ENCODE measurements at places on chromosomes 7 and 10.

GRCh38 chr10:73110345-73110849 lies at the start of gene NUDT13:
NUDT13 (plus strand) TSS chr10:73110455; CDS start chr10:73114366, 3,911 bp downstream.
- no peak for DNase-seq

GRCh38 chr7:66099551-66100407 lies 14.9 kb upstream of the CRCP start:
- DNase-seq, result no peak

- no peak for DNase-seq
Observed at GRCh38 chr10:119135513-119135881, 30.0 kb downstream of the SFXN4 start.

GRCh38 chr7:24245362-24245761 lies 38.6 kb upstream of the NPY start:
- no peak for DNase-seq

- no peak for DNase-seq
Observed at GRCh38 chr10:79092292-79092896, 23.6 kb downstream of the ZMIZ1 start.

GRCh38 chr7:137001041-137001440 lies 132.6 kb downstream of the CHRM2 start:
- DNase-seq, result no peak

DNA sequence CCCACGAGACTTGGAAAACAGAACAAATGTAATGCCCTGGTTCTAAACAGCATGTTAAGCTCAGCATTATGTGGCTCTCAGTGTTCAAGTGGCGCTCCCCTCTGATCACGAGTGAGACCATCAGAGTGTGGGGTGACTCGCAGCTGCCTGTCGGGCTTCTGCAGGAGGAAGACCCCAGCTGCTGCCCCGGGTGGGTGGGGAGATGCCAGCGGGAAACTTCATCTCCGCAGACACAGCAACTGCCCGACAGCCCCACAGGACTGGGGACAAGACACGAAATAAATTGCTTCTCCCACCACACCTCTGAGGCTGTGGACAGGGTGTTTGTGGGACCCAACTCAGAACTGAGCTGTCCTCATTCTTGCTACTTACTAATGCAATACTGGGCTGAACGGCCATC lies 126.3 kb upstream of the KIF5B start:
- DNase-seq, result no peak
